ENCODE measurements at places on chromosomes 5 and 9.
A peak's percentile ranks its signal among the peaks of the same experiment; 100 is the strongest.

DNA sequence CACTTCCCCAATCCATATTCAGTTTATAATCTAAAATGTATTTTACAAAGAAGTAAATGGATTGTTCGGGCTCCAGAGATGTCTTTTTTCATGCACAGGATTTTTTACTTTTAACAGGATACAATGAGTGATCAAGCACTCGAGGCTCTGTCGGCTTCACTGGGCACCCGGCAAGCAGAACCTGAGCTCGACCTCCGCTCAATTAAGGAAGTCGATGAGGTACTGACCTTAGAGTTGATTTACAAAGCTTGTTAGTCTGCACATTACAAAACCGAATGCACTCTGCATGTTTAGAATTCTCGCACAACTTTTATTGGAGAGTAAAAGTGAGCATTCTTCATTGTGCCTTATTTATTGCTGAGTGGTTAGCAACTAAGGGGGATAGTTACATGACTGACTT lies 65.2 kb downstream of the ERAP1 start:
- DNase-seq = no peak

- no peak for DNase-seq
Observed at GRCh38 chr9:7560669-7561305, 238.8 kb downstream of the DMAC1 start.

DNA sequence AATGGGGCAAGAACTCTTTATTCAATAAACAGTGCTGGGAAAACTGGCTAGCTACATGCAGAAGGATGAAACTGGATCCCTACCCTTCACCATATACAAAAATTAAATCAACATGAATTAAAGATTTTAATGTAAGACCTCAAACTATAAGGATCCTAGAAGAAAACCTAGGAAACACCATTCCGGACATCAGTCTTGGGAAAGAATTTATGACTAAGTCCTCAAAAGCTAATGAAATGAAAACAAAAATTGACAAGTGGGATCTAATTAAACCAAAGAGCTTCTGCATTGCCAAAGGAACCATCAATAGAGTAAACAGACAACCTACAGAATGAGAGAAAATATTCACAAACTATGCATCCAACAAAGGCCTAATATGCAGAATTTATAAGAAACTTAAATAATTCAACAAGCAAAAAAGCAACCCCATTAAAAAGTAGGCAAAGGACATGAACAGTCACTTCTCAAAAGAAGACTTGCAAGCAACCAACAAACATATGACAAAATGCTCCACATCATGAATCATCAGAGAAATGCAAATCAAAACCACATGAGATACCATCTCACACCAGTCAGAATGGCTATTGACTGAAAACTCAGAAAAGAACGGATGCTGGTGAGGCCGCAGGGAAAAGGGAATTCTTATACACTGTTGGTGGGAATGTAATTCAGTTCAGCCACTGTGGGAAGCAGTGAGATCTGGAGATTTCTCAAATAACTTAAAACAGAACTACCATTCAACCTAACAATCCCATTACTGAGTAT lies 104.3 kb upstream of the MAP3K1 start:
- DNase-seq = peak; percentile 55

DNA sequence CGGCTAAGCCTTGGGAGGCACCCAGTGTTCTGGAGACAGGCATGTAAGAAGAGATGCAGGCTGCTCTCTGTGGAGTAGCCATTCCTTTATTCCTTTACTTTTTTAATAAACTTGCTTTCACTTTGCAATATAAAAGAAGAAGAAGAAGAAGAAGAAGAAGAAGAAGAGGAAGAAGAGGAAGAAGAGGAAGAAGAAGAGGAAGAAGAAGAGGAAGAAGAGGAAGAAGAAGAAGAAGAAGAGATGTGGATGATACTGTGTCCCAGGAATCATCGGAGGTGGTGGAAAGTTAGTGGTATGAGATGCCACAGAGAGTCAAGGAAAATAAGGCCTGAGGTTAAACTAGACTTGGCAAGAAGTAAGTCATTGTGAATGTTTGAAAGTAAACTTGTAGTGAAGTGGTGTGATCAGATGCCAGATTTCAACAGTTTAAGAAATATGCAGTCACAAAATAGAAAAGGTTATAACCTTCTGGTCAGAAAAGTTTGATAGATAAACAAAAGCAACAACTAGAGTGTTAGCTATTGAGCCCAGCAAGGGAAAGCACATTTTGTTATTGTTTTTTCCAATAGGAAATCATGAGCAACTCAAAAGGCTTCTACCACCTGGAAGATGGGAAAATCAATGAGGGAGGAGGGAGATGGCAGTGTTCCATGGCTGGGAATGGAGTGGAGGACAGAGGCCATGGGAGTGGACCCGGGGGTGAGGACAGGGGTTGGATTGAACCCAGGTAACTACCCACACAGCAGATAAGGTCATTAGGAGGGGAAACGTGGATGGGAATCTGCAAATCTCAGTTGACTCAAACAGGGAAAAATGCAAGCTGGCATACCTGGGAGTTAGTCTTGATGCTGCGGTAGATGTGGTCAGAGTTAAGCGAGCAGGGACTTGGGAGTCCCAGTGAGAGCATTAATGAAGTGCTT lies 16.8 kb downstream of the AOPEP start:
- no peak for DNase-seq

GRCh38 chr5:13553896-13554295 lies 390.6 kb downstream of the DNAH5 start:
- DNase-seq = no peak

DNA sequence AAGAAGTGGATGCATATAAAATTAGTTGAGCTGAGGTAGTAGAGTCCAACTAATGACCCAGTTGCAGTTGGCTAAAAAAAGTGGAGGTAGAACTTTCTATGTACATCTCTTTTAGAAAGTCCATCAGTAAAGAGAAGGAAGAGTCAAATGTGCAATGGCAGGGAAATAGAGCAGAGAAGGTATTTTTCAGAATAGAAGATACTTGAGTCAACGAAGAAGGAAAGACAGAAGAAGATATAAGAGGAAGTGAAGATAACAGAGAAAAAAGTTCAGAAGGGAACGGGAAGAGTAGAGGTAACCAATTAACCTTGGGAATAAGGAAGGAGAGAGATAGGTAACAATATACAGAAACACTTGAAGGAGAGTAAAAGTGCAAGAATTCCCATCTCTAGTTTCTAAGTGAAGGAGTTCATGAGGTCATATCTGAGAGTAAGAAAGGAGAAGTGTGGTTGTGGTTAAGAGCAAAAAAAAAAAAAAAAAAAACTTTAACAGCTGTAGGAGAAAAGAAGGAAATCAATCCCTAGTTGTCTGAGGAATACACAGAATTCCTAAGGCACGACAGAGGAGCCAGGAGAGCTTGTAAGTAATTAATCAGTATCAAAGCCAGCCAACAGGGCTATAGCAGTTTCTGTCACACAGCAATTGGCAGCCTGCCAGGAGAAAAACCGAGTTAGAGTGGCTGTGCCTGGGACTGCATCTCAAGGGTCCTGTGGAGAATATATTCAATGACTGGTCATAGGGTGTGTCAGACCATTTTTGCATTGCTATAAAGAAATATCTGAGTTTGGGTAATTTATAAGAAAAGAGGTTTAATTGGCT lies 61.0 kb downstream of the ARL15 start:
- peak; percentile 22 for DNase-seq

DNA sequence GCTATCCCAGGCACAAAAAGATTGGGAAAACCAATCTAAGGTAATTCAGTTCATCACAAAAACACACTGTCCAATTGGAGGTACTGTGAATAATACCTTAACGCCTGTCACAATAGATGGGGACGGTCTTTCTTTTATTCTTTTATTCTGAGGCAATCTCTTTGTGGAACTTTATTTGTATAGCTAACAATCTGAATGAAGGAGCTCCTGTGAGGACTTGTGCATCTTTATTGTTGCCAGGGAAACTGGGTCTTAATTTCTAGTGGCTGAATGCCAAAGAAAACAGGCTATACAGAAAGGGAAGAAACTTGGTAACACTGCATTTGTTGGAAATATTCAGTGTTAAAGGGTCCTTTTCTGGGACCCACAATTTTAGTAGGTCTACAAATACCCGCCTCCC lies 546.9 kb upstream of the C9orf72 start:
- no peak for DNase-seq

DNA sequence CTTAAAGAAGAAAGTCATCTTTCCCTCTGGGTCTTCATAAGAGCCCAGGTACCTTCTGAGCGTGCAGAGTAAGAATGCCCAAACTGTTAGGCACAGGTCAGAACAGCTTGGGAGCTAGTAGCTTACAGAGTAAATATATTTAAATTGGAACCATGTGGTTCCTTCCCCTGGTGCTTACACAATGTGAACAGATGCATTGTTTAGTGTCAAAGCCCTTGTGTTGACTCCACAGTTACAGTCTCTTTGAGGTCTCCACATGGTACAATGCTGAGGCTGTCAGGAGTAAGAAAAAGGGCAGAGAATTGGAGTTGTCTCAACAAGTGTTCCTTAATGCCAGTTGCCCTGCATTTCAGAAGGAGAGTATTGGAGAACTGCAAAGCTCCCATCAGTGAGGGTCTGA lies 188.5 kb downstream of the PAPPA start:
- no peak for DNase-seq
